Femur (tissue), 1 donor: ENCODE measurements at places on chromosomes 1 and 21.

DNA sequence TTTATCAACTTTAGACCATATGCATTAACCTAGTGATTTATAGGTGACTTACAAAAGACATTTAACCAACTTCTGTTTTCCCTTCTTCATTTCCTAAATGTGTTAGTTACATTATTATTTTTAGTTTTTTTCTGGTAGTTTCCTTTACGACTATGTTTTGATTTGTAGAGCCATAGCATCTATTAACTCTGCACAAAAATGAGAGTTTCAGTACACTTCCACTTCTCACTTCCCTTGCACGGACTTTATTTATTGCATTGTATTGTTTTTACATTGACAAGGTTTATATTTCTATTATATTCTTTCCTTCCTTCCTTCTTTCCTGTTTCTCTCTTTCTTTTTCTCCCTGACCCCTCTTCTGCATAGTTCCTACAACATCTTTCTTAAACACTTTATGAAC, 14.7 kb downstream of the PKN2 start:
- no peak for DNase-seq

DNA sequence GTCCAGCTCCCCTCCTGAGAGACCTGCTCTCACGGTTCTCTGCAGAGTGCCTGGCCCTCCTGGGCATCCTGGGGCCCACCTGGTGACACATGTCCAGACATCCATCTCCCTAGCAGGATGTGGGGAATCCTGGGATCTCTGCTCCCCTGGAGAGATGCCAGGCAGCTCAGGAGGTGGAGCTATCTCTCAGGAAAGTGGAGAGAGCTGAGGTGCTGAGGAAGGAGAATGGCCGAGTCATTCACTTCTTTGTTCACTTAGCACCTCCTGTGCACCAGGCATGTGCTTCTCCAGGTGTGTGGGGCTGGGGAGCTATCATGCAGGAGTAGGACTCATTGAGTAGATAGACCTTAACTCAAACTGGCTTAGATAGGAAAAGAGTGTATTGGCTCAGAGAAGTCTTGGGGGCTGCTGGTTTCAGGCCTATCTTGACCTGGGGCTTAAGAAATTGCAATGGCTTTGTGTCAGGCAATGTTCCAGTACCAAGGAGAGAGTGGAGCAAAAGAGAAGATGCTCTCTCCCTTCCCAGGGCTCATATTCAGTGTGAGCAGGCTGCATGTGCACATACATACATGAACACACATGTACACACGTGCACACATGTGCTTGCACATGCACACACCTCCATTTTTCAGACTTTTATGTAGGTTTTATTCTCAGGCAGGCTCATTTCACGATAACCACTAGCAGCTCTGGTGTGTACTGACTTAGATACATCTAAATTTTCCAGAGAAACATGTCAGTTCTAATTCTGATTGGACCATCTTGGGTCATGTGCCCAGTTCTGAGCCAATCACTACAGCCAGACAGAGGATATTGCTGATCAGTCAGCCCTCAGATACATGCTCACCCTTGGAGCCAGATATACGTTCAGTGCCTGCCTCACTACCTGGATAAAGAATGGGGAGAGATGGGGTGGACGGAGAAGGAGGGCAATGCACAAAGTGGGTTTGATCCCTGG, 437.6 kb downstream of the PTPRU start:
- DNase-seq: no peak

GRCh38 chr1:116346943-116347673, 25.9 kb upstream of the ATP1A1 start:
- DNase-seq: no peak

GRCh38 chr1:156549390-156549789, 23.0 kb downstream of the IQGAP3 start:
- no peak for DNase-seq

DNA sequence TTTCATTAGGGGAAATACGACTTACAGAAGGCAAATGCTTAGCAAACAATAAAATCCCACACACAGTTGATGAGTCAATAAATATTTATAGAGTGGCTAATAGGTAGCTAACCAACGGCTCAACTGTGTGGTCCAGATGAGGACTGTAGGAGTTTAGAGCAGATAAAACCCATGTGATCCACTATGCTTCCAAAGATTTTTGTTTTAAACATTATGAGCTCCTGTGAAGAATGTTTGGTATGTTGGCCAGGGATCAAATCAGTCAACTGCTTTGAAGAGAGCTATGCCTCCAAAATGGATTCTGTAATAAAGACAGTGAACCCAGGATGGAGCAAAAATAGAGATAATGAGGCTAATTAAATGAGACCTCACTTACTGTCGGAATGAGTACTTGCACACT, 72.3 kb upstream of the COL11A1 start:
- DNase-seq: no peak

- peak; percentile 44 for DNase-seq
Measured at GRCh38 chr1:28887835-28888682, 26.3 kb upstream of the EPB41 start.

GRCh38 chr1:159962176-159962575, 8.1 kb upstream of the SLAMF9 start:
- no peak for DNase-seq

DNA sequence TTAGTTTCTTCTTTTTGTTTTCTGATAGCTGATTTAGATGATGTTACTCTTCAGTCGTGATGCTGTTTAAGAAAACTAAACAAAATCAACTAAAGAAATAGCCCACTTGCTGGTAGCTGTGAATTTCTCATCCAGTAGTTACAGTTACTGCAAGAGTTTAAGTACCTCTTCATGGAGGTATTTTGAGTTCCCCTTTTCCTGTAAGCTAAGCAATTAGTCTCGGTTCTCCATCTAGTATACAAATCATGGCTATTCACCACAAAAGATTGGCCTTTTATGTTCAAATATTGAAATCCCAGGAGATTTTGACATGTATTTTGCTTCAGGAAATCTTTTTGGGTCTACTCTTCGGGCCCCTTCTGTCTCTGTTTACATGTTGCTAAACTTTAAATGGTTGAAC, 31.1 kb downstream of the HUNK start:
- DNase-seq: no peak

GRCh38 chr1:22412932-22413727, 38.5 kb upstream of the ZBTB40 start:
- no peak for DNase-seq

DNA sequence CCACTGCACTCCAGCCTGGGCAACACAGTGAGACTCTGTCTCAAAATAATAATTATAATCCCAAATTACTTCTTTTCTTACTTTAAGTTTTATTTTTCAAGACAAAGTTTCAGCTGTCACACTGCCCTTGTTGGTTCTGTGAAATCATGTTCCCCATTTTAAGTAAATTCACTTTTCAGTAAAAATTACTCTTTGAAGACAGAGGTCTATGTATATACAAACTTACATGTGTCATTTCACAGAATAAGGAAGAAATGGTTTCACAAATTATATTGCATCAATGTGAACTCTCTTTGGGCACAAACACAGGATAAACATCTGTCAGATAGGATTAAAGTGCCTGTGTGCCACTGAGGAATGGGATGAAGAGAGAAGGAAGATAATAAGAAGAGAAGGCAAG, 33.1 kb upstream of the ETS2 start:
- DNase-seq: no peak

DNA sequence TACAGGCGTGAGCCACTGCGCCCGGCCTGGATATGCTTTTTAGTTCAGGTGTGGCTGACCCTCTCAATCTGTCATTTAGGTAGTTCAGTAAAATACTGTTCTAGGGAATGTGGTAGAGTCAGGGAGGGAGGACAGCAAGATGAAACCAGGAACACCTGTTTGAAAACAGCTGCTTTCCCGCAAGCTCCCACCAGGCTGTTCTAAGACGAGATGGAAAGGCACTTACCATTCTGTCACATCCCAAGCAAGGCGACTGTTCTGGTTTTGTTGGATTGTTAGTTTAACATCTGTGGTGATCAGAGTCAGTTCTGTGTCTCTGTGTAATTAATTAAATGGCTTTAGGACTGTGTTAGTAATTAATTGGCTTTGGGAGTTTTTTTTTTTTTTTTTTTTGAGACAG, 2.9 kb downstream of the CHAF1B start:
- no peak for DNase-seq

GRCh38 chr1:39194398-39195051, 10.0 kb upstream of the MACF1 start:
- no peak for DNase-seq

DNA sequence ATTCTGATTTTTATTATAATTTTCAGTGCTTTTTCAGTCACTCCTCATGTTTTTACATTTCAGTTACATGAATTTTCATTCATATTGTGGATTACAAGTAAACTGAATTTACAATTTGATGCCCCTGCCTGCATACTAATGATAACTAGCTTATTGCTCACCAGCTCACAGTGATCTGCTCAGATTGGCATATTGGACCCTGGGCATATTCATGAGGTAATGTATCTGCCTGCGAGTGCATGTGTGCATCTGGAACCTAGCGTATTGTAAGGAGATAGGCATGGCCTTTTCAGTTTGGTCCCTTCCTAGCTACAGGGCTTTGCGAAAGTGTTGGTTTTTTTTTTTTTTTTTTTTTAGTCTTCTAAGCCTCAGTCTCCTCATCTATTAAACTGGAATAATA, 213.7 kb downstream of the SDCCAG8 start:
- DNase-seq: no peak

DNA sequence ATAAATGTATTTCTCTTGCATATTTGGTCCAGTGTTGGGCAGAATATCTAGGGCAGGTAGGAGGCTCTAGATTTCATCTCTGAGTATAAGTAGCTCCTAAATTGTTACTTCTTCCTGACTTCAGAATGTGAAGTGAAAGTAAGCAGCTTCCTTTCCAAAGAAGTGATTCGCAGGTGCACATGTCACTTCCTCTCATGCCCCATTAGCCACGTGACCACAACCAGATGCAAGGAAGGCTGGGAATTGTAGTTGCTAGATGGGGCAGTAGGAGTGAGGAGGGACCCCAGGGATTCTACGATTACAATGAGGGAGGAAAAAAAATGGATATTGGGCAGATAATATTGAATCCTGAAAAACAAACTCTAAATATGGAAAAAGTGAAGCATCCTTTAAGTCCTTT, 113.2 kb upstream of the CYYR1 start:
- DNase-seq: no peak

GRCh38 chr1:157030728-157031127, 14.8 kb downstream of the ARHGEF11 start:
- no peak for DNase-seq

DNA sequence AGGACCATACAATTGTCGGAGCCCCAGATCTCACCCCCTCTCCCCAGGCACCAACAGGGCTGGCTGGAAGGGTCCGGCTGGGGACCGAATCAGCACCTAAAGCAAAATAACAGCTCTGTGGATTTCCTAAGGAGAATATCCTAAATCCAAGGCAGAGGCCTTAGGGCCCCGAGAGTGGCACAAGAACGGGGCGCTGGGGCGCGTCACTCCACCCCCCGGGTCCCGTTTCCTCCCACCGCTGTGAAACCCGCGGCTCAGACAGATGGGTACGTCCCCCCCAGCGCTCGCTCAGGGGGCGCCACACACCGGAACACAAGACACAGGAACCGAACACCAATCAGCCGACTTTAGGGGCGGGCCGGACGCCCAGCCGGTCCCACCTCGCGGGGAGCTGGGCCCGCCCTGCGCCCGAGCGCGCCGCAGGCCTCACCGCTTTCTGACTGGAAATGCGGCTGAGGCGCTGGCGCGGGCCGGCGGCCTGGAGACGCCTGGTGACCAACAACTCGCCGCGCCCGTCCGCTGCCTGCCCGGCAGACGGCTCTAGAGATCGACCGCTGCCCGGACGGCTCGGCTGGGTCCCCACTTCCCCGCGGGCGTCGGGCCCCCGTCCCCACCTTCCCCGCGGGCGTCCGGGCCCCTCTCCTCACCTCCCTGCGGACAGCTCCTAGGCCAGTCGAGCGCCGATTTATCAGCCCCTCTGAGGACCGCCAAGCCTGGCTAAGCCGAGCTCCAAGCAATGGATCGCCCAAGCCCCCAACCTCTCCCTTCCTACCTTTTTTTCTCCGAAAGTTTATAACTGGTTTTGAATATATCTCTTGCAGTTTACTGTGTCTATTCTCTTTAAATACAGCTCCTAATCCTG, at the start of gene HFM1:
HFM1 (minus strand) TSS at position 687 of the 862 bp plus-strand sequence. CDS start 3,755 bp downstream, outside the sequence.
- peak; percentile 89 for DNase-seq

- no peak for DNase-seq
Measured at GRCh38 chr1:201006450-201006849, 17.1 kb downstream of the KIF21B start.

DNA sequence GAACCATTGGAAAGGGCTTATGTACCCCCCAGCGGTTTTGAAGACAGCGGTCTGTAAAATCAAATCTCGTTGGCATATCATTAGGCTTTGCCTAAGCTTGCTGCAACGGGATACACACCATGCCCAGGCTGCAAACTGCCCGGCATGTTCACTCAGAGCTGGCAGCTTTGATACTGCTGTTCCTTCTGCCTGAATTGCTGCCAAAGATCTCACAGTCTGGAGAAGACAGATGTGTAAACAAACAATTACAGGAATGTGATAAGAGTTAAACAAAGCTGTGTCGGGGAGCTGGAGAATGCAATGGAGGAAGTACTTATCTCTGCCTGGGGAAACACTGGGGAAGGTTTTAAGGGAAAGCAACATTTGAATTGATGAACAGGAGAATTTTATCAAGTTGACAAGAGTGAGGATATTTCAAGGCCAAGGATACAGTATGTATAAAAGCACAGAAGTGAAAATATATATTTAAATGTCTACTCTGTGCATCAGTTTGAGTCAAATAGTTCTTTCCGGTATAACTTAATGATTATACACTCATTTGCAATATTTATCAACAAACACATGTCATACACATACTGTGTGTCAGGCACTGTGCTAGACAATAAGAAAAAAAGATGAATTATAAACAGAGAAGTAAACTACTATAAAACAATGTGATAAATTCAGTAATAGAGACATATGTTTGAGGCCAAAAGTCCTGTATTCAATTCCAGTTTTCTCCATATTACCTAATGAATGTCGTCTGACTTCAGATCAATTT, 29.9 kb downstream of the CHML start:
- no peak for DNase-seq

DNA sequence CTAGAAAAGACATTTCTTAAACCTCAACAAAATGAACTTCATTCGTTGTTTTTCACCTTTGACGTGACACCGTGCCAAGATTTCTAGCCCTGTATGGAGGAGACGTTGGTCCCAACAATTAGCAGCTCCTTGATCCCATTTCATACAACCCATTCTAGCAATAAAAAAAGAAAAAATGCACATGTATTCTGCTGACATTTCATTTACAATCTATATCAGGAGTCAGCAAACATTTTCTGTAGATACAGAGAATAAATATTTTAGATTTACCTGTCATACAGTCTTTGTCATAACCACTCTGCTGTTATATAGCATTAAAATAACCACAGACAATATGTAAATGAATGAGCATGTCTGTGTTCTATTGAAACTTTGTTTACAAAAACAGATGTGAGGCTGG, 7.0 kb upstream of the TAF1A start:
- no peak for DNase-seq

- DNase-seq: no peak
Measured at GRCh38 chr1:216020743-216021345, 402.4 kb downstream of the USH2A start.

- DNase-seq: no peak
Measured at GRCh38 chr1:934991-935750, 11.4 kb downstream of the SAMD11 start.

GRCh38 chr1:167128261-167129227, 34.7 kb downstream of the STYXL2 start:
- no peak for DNase-seq
